ENCODE measurements at places on chromosomes 7 and 10.

GRCh38 chr10:74842301-74842954 is 16.0 kb downstream of the KAT6B start:
- peak; percentile 65 for DNase-seq

- no peak for DNase-seq
Measured at GRCh38 chr10:89662596-89662995, 17.6 kb upstream of the PANK1 start.

- DNase-seq, result no peak
Measured at GRCh38 chr7:158267742-158268435, 319.7 kb downstream of the PTPRN2 start.

DNA sequence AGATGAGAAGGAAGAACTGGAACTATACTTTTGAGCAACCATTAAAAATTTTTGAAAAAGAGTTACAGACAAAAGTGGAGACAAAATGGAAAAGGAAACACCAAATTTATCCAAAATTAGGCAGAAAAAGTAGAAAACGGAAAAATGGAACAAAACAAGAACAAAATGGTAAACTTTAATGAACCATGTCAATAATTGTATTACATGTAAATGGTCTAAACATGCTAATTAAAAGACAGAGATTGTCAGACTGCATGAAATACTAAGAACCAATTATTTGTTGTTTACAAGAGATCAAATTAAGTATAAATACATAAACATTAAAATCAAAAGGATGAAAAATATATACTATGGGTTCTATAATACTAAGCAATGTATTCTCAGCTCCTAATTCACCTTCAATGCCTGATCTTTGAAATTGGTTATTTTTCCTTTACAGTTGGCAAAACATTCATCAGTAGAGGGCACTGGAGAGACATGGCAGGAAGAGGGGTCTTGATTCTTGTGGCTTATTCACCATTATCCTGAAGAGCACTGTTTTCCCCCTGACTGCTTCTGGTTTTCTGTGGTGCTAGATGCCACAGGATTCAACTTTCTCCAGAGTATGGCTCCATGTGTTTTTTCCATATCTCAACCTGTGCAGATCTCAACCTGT is 124.9 kb downstream of the ELFN1 start:
- DNase-seq, result no peak

- DNase-seq, result no peak
Measured at GRCh38 chr7:27936768-27937102, 196.8 kb downstream of the TAX1BP1 start.

DNA sequence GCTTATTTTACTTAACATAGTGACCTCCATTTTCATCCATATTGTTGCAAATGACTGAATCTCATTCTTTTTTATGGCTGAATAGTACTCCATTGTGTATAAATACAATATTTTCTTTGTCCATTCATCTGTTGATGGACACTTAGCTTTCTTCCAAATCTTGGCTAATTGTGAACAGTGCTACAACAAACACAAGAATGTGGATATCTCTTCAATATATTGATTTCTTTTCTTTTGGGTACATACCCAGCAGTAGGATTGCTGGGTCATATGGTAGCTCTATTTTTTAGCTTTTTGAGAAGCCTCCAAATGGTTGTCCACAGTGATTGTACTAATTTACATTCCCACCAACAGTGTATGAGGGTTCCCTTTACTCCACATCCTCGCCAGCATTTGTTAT is 58.0 kb downstream of the CREB5 start:
- DNase-seq, result no peak

GRCh38 chr10:118832241-118832651 is 77.5 kb upstream of the CACUL1 start:
- DNase-seq, result no peak

Data from AML-193 (cell line).